WERI-Rb-1 (cell line): ENCODE measurements at places on chromosomes 3 and 15.
A peak's percentile ranks its signal among the peaks of the same experiment; 100 is the strongest.

DNA sequence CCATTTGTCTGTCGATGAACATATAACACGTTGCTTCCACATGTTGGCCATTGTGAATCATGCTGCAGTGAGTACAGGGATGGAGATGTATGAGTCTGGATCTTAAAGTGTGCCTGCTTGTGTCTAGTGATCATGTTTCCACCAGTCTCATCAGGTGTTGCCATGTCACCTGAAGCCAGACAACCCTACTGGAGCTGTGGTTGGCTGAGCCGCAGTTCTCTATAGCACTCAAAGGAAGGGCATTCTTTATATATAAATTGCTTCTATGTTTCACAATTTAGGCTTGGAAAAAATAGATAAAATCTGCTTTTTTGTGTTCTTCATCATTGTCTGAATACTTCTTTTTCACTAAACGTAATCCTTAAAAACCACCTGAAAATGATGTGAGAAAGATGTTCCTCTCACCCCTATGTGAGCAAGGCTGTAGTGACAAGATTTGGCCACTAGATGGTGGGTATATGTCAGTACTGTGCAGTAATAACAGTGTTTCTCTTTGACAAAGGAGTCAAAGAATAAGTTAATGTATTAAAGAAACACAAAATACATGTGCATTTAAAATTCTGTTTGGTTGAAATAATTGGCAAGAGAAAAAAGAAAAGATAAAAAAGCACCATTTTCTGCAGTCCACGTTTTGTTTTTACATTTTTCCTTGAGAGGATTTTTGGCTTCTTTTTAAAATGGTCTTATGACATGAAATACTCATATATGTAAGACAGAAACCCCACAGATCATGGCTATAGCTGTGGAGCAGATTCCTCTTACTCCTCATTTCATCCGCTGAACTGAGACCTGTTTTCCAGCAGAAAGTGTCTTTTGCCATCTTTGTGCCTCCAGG, 394.5 kb upstream of the DPPA4 start:
- DNase-seq = peak; percentile 64

DNA sequence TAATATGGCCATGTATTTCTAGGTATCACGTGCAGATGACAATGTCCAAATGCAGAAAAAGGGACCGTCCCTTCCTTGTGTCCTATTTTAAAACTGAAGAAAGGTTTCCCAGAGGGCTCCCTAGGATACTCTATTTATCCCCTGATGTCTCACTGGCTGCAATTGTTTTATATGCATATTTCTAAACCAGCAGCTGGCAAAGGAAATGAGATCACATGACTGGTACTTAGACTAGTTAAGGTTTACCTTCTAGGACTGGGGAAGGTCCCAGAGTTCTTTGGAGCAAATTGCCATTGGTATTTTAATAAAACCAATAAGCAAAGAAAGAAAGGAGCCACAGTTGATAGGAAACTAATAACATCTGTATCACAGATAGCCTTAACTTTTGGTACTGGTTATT, 29.5 kb downstream of the GTF2E1 start:
- DNase-seq = no peak

DNA sequence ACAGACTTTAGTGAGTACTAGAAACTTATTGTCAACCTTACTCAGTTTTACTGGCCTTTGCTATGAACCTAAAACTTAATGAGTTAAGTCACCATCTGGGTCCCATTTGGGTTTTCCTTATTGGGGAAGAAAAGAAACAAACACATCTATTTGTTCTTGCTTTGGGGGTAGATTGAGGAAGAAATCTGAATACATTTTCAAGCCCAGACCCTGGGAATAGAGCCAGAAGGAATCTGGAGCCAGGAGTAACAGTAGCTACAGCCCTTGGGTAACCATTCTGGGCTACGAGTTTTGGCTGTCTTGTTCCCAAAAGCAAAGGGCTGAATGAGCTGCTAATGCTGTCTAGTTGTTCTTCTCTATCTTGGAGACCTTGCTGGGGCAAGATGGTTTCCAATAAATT, 16.5 kb downstream of the SLC12A1 start:
- no peak for DNase-seq

- no peak for DNase-seq
These were observed 9.7 kb downstream of the TRPM7 start for GRCh38 chr15:50676799-50677483.

DNA sequence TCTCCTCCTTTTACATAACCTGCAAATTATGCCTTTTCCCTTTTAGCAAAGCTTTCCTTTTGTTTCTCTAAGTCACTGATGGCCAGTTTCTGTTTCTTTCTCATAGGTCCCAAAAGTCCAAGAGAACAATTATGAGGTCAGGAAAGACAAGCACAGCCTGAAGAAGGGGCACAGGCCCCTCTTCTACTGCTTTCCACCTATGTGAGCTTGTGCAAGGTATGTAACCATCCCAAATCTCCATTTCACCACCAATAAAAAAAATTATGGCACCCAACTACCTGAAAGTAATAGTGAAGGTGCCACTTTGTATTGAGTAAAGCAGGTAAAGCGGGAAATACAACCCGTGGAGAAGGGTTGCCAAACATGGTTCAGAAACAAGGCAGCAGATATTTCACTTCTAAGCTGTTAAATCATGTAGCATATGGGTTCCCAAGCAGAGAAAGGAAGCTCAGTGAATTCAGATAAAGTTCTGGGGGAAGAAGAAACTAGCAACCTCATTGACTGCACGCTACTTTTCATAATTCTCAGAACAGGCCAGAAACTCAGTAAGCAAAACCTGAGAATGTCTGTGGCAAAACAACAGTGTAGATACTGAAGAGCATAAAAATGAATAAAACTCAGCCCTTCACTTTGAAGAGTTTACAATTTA, 4.2 kb downstream of the PLOD2 start:
- DNase-seq = no peak

- no peak for DNase-seq
These were observed 54.2 kb upstream of the PPP4R2 start for GRCh38 chr3:72942427-72942826.

- peak; percentile 33 for DNase-seq
These were observed 688 bp downstream of the SETD5 start for GRCh38 chr3:9397906-9398699.

DNA sequence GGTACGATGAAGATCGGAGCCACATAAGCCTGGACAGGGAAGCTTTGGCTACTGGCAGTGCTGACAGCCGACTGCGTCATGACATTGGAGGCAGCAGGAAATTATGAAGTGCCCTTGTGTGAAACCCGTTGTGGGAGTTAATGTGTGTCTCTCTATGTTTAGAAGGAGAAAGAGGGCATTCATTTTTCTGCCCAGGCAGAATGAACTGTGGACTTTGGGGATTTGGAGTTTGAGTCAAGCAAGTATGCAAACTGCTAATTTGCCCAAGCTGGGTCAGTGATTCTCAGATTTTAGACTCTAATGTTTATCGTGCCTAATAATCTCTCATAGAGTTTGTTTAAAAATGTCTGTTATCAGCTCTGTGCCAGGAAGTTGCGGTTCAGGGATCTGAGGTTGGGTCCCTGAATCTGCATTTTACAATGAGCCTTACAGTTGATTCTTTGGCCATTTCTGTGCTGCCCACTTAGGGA, 5.6 kb downstream of the CTXND1 start:
- no peak for DNase-seq

- DNase-seq = no peak
These were observed 1062.2 kb upstream of the EPHA6 start for GRCh38 chr3:95752199-95752598.

- DNase-seq = no peak
These were observed 2.2 kb upstream of the B3GALNT1 start for GRCh38 chr3:161107311-161107710.

DNA sequence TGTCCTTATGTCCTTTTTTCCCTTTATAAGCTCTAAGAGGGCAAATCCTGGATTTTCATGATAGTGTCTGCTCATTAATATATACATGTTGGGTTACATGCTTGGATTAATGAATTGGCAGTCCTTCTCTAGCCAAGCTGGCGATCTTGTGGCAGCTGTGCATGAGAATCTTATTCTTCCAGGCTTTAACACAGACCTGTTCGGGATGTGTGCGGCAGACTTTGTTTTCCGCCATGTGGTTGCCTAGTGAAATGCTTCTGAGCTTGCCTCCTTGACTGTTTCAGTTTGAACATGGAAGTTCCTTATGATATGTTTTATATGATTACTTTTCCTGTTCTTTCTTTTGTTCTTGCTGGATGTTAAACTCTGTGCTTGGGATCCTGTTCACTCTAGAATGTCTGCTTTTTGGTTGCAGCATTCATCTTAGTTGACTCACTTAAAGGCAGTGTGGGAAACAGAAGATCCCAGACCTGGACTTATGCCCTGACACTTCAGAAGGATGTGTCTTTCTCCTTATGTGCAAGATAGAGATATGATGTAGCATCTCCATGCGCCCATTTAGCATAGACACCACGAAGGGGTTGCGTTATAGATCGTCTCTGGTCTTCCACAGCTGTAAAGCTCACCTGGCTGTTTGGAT, 7.2 kb downstream of the CHCHD6 start:
- DNase-seq = no peak

DNA sequence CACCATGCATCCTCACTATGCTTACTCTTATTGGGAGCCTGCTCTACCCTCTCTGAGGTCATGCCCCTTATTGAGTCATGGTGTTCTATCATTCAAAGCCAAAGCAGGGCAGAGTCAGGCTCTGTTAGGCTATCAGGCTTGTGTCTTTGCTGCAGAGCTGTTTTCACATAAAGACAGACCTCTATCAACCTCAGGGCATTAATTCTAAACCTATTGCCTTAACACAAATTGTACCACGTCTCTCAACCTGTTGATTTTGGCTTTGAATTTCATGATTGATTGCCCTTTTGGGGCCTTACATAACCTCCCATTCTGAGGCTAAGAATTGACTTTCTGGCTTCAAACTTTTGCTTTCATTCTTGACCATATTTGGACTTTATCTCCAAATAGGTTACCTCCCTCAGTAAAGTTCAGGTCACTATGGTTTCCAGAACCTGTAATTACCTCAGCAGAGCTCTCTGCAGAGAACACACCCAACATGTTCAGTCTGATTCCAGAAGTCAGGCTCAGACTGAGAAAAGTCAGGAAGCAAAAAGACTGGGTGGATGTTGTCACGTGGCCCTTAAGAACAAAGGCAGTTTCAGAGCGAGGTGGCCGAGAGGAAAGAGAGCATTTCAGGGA, 221.4 kb upstream of the NANOGP8 start:
- DNase-seq = no peak

GRCh38 chr3:123282461-123282860, 80.7 kb downstream of the SEC22A start:
- DNase-seq = no peak

DNA sequence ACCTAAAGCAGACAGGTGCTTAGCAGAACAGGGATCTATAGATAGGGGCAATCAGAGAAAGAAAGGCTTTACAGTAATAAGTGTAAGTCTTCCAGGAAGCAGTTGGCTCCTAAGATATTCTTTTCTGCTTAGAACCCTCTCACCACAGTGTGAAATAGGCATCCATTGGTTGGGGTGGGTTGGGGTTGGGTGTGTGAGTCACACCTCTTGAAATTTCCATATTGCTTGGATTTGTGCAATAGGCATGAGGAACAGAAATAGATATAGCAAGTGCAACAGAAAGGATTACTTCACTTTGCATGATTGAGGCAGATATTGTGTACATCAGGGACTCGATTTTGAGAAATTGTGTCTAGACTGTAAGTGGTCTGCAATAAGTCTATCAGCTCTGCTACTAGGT, 200.1 kb upstream of the GAP43 start:
- no peak for DNase-seq

DNA sequence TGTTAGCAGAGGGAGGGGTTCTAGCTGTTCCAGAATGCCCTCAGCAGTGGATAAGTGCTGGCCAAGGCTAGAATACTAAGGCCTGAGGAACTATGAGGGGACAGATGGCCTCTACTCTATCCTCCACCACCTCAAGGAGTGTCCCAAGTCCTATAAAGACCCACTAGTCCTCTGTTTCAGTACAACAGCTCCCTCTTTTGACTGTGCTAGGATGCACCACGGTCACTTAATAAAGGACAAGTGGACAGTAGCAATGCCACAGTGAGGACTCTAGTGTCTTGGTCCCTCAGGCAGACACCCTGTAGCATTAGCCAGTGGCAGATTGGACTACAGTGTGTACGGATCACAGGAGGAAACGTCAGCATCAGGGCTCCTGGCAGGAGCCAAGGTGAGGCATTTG, 171.8 kb upstream of the PROK2 start:
- peak; percentile 65 for DNase-seq

DNA sequence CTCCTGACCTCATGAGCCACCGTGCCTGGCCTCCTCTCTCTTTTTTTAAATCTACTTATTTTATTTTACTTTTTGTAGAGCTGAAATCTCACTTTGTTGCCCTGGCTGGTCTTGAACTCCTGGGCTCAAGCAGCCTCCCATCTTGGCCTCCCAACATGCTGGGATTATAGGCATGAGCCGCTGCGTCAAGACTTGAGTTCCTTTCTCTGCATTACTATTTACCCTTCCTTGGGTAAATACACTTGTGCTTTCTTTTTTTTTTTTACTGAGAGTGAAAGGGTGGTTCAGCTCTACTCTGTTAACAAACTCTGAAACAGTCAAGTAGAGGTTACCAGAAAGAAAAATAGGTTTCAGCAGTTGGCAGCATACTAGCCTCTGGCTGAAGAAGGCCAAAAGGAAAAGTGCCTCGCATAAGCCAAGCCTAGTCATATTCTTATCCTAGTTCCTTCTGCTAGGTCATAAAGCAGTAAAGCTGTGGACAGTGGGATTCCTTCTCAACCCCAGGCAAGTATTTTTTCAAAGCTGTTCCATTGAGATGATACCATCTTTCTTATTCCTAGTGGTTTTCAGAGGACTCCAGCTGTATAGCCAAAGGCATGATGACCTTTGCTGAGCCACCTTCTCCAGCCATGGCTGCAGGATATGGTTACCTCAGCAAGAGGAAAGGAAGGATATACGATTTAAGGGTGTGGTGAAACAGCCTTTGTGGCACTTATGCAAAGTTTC, 135.1 kb downstream of the RBPMS2 start:
- DNase-seq = no peak

- no peak for DNase-seq
These were observed 7.7 kb upstream of the ONECUT1 start for GRCh38 chr15:52797625-52798501.

GRCh38 chr3:130688697-130689470, 57.7 kb downstream of the PIK3R4 start:
- no peak for DNase-seq

GRCh38 chr15:77840991-77841775, 208.5 kb upstream of the LINGO1 start:
- DNase-seq = no peak

GRCh38 chr3:184380627-184381260, 890 bp downstream of the CHRD start:
- no peak for DNase-seq

DNA sequence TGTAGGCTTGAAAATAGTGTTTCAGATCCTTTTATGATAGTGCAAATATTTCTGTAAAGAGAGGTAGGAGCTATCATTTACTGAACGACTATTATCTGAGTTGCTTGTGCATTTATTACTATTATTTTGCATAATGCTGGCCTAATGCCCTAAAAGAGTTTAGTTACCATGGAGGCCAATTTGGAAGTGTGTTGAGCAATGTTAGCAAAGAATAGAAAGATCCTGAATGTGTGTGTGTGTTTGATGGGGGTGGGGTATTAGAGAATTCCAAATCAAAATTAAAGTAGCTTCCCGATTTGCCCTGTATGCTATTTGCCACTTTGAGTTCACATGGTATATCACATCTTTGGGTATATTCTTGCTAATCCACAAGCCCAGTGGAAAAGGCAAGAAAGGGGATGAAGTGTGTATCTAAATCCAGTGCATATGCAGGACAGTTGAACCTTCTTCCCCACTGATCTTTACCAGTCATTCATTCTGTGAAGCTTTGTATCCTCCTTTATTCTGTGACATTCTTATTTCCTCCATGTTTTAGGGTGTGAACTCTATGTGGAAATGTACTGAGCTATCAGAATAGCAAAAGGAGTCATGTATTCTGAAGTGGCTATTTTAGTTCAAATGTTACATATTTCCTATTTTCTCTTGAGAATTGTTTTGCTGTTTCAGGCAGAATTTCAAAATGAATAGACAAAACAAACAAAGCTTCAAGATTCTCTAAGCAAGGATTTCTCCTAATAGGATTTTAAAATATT, 45.7 kb upstream of the PLSCR5 start:
- DNase-seq = no peak
